ENCODE measurements at places on chromosomes 4 and X.

DNA sequence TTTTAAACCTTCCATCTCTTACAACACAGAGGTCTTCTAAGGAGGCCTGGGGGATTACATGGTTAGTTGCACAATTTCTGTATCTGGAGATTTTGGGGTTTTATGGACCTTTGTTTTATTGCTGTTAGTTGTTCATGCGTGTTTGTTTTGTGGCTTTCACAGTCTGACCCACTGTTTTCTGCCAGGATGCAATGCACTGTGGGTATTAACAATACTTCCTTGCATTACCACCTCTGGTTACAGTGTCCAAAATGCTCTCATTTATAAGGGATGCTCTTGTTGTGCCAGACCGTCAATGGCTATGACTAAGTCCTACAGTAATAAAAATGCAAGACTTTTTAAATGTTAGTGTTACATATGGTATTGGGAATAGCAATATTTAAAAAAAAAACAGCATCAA is 730.2 kb downstream of the KCTD8 start:
- DNase-seq, result no peak

GRCh38 chrX:51334276-51334675 is 1.7 kb downstream of the NUDT10 start:
- DNase-seq, result no peak

DNA sequence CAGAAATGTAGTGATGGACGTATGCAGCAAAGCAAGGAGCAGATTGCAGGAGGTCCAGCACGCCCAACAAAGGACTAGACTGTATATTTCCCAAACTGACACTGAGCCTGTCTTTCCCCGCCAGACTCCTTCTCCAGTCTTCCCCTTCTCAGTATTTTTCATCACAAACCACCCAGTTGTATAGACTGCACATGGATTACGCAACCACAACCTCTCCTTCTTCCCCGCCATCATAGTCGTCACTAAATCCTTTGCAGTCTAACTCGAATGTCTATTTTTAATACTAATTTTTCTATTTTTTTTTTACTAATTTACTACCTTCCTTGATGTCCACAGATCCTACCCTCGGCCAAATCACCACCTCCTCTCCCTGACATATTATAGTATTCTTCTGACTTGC is 105.4 kb downstream of the MTNR1A start:
- no peak for DNase-seq

- DNase-seq, result no peak
Observed at GRCh38 chrX:131634900-131635299, 91.0 kb downstream of the OR13H1 start.

GRCh38 chrX:107871136-107871535 is 45.5 kb downstream of the MID2 start:
- no peak for DNase-seq

GRCh38 chrX:1388651-1389050 is 3.3 kb downstream of the SLC25A6 start:
- no peak for DNase-seq

DNA sequence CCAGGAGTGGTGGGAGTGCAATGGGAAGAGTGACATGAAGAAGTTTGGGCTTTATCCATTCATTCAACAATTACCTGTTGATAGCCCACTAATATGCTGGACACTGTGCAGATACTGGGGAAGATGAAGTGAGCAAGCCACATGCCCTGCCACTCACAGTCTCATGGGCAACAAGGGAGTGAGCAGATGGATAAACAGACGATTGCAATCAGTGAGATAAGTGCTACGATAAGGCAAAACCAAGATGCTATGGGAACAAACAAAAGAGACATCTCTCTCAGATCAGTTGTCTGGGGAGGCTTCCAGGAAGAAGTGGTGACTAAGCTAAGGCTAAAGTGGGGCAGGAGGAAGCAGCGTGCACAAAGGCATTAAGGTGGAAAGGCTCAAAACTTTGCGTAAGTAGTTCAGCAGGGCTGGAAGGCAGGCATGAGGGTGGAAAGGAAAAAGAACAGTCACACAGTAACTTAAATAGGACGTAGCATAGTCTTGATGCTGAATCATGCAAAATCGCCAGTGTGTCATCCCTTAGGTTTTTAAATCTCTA is 31.7 kb downstream of the GAB3 start:
- no peak for DNase-seq

- peak; percentile 27 for DNase-seq
Observed at GRCh38 chr4:98928131-98928504, 815 bp downstream of the EIF4E start.

- DNase-seq, result peak; percentile 62
Observed at GRCh38 chrX:72181178-72182125, at the start of gene PIN4. Gene PIN4 (plus strand): TSS chrX:72181757. CDS start chrX:72181786, 29 bp downstream.

DNA sequence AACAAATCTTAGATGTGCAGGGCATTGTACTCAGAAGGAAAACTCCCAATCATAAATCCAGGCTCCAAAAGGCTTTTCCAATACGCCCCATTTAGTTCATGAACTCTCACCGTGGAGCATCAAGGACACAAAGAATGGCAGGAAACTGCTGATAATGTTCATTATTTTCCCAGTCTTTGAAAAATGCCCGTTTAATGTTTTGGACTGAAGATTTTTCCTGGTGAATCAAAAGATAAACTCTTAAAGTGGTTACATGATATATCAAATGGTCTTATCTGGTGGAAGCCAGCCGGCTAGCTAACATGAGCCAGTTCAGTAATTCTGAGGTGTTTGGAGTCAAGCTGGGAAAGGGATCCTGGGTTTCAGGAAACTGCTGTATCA is 62.1 kb upstream of the AP1S2 start:
- no peak for DNase-seq

DNA sequence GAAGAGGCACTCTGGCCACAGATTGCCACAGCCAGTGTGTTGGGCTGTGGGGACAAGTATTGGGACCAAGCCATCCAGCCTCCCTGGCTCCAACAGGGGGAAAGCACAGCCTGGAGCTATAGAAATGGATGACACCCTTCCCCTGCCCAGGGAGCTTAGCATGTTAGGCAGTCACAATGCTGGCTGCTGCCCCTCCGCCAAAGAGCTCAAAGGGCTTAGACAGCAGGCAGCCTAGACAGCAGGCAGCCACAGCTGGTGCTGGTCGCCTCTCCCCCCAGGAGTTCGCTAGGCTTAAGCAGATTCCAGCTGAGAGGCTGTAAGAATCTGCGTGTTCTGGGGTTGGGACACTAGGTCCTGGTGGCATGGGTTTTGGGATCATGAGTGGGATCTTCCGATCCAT is 94.5 kb upstream of the MXRA5 start:
- no peak for DNase-seq

- DNase-seq, result no peak
Observed at GRCh38 chr4:2305766-2306501, 44.0 kb upstream of the MXD4 start.
